ENCODE measurements at places on chromosomes 6 and 20.

DNA sequence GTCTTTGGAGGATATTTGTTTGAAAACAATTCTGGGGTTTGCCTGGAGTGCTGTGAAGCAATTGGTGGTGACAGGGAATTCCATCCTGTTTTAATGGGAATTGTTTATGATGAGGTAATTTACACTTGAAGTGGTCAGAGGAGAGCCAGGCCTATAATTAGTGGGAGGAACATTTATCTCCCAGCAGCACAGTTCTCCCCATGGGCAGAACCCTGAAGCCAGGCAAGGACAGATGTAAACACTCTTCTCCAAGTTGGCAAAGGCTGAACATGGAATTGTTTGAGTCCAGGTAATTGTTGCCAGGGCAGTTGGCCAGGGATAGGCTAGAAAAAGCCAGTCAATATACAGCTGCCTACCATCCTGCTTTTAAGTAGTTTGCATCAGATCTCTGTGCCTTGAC, 789.7 kb downstream of the FRK start:
- no peak for DNase-seq

DNA sequence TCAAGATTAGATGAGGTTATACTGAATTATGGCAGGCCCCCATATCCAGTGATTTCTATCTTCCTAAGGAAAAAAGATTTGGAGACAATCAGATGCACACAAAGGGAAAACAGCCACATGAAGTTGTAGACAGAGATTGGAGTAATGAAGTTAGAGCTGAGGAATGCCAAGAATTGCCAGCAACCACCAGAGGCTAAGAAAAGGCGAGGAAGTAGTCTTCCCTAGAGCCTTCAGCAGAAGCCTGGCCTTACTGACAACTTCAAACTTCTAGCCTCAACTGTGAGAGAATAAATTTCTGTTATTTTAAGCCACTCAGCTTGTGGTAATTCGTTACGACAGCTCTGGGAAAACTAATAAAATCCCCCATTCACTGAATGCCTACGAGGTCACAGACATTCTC, 473.9 kb downstream of the COL12A1 start:
- no peak for DNase-seq

DNA sequence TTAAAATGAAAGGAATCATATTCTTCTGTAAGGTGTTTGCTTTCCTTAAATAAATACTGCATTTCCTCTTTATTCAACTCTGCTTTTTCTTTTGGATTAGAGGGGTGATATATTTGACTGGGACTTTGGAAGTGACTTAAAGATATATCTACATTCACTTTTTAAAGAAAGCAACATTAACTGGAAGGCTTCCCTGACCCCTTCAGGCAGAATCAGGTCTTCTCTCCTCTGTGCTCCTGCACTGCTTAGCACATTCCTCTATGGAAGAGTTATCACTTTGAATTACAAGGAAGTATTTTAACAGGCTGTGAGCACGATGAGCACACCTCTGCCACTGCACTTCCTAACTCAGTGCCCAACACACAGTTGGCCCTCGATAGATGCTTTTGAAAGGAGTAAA, 59.2 kb upstream of the POU3F2 start:
- no peak for DNase-seq

- DNase-seq: no peak
These were observed 229.9 kb downstream of the ADGRG6 start for GRCh38 chr6:142531727-142532126.

GRCh38 chr20:17806739-17807441, 107.1 kb downstream of the BANF2 start:
- DNase-seq: no peak

GRCh38 chr6:149458196-149458595, 26.6 kb downstream of the ZC3H12D start:
- DNase-seq: no peak

GRCh38 chr20:57262301-57262700, 4.1 kb downstream of the BMP7 start:
- DNase-seq: no peak

DNA sequence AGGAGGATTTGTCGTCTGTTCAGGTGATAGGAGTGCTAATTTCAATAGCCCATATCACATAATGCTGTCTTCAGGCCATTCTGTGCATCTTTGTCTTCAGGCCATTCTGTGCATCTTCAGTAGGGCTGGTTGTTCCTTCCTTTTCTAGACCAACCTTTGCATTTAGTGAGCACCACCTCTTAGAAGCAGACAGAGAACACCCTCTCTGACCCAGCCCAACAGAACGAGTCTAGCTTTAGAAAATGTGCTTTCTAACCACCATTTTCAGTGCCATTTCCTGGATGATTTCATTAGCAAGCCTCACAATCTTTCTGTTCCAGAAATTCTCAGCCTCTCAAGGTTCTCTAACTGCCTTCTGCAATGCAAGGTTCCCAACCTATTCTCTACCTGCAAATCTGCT, 215.3 kb upstream of the KCNQ5 start:
- DNase-seq: no peak

DNA sequence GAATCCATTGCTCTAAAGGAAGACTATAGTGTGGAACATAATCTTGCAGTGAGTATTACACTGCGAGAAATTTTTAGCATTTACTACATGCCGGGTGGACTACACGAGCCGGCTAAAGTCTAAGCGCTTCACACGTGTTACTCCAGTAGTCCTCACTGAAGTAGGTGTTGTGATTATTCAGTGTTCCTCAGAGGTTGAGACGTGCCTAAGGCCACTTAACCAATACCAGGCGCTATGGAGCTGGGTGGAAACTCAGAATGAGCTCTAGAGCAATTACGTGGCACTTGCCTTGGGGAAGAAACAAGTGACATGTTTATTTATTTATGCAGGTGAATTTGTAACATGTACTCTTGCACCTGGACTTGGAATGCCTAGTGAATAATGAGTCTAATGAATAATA, 46.4 kb downstream of the SASH1 start:
- no peak for DNase-seq

DNA sequence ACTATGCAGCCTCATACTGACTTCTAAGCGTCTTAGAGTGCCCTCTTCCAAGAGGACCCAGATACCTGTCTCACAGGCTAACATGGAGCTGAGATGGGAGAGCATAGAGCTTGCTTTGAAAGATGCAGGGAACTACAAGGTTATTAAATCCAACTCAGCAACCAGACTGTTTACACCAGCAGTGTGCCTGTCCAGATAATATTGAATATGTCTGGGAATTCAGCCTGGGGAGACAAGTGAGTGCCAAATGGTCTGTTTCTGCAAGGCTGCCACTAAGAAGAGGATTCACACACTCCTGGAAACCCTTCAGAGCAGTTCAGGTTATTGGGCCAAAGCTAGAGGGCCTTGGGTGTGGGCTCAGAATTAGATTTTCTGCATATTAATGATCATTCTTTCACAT, 547.8 kb downstream of the PTPRT start:
- no peak for DNase-seq

DNA sequence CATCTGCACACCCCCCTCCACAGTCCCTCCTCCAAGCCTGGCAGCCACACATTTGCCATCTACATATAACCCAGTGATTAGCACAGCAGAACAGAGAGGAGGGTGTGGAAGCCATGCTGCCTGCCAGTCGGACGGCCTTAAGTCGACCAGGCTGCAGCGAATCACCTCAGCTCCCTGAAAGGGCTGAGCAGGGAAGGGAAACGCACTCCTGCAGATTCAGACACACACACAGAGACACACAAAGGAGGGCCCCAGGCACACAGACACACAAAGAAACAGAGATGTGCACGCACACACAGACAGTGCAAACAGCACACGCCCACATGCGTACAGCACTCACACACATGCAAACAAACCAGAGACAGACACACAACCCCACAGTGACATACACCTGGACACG, 11.2 kb upstream of the SIRPA start:
- no peak for DNase-seq

DNA sequence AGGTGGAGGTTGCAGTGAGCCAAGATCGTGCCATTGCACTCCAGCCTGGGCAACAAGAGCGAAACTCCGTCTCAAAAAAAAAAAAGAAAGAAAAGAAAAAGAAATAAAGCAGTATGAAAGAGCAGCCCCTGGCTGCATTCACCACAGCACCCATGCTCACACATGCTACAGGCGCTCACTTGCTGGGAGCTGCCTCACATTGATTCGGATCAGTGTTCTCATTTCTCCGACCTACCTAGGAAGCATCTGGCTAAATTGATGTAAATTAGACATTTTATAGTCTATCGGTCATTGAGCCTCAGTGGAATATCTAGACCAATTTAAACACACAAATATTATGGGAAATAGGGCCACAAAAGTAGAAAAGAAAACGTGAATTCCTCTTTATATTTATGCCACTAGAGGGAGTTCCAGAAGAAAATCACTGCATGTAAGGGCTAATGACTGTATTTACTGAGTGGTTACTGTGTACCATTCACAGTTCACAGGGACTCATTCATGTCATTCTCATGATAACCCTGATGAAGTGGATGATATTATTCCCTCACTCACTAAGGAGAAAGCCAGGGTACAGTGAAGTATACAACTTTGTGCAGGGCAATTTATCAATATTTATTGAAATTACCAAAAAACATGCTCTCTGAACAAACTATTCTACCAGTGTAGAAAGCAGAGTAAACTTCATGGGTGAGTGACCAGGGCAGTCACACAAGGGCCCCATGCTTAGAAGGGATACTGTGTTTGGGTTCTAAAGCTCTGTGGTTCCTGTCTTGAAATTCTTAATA, 5.3 kb upstream of the MOG start:
- DNase-seq: no peak

DNA sequence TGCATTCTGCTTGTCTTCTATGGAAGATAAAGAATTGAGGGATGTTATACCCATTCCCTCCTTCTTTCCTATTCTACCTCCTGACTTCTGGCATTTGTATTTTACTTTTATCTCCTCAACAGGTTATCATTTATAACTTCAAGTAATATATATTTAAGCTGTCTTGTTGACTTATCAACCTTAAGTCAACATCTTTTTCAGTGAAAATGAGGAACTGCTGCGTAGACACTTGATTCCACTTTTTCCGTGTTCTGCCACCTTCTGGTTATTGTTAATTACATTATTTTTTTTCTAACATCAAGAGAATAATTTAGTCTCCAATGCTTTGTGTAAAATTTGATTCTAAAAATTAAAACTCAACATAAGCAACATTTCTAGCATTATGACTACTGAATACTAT, 107.5 kb downstream of the PRKN start:
- DNase-seq: no peak

DNA sequence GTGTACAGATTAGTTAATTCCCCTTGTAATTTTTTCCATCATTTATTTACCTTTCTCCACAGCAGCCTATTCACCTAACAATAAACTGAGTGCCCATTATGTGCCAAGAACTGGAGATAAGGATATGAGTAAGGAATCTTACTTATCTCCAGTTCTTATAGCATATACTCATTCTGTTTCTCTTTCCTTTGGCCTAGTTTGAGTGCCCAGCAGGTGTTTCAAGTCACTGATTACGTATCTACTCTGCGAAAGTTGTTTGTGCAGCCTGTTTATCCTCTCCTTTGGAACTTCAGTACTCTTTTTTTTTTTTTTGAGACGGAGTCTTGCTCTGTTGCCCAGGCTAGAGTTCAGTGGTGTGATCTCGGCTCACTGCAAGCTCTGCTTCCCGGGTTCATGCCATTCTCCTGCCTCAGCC, 17.3 kb upstream of the POU5F1 start:
- no peak for DNase-seq

- no peak for DNase-seq
These were observed 627.9 kb downstream of the PRKN start for GRCh38 chr6:162099685-162100084.

GRCh38 chr20:48621376-48622078, 206.3 kb downstream of the PREX1 start:
- no peak for DNase-seq

DNA sequence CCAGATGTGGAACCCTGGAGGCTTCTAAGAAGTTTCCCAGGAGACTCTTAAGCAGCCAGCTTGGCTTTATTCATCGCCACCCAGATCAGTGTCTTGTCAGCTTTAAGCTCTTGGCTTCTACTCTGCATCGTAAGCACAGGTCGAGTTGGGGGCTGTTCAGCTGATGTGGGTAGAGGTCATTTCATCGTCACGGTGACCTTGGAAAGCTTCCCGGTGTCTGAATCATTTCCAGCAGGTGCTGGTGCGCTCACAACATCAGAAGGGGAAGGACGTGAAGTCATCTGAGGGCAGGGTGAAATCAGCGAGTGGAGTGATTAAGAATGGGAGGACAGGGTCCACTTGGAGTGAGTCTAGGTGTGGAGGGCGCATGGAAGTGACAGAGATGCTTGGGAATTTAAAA, 112.6 kb downstream of the SASH1 start:
- no peak for DNase-seq

- no peak for DNase-seq
These were observed 201.3 kb upstream of the BTBD3 start for GRCh38 chr20:11716239-11716944.

- no peak for DNase-seq
These were observed 382.8 kb downstream of the CDH26 start for GRCh38 chr20:60341062-60341461.

GRCh38 chr20:50580016-50580747, 70.0 kb downstream of the PTPN1 start:
- DNase-seq: peak; percentile 31

DNA sequence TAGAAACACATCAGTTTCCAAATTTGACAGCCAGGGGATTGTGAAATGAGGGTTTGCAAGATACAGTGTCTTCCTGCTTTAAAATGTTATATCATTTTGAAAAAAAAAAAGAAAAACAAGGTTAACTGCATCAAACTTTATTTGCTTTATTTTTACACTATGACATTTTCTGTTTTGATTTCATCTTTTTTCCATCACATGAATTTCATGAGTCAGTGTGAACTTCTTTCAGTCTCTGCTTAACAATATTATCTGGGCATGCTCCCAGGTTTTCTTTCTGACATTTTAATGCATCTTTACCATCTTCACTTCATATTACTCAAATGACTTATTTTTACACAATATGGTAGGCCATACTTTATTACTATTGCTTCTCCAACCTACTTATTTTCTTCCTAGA, 1.9 kb downstream of the NCOA7 start:
- no peak for DNase-seq

DNA sequence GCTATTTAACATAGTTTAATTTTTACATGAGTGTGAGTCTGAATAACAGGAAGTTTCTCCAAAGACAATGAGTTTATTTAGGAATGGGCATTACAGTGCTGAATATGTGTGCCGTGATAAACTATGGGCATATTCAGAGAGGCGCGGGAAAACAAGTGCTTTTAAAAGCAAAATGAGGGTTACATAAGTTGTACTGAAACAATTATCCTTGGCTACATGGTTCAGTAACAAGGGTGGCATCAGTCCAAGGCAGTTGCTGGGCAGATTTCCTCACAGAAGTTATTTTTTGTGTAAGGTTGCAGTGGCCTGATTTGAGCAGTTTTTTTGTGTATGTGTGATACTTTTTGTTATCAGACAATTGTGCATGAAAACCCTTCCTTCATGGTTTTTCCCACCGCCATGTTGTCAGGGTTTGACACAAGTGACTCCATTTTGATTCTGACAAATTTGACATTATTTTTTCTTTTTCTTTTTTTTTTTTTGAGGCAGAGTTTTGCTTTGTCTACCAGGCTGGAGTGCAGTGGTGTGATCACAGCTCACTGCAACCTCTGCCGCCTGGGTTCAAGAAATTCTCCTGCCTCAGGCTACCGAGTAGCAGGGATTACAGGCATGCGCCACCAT, 22.3 kb upstream of the PXDC1 start:
- no peak for DNase-seq

Data from stimulated activated CD4-positive, alpha-beta T cell treated with anti-CD3 and anti-CD28 coated beads, Interleukin-15, amount 100 ng/mL, for 1 hour (primary cell).